ENCODE measurements at places on chromosomes 6 and 20.
A peak's percentile ranks its signal among the peaks of the same experiment; 100 is the strongest.

DNA sequence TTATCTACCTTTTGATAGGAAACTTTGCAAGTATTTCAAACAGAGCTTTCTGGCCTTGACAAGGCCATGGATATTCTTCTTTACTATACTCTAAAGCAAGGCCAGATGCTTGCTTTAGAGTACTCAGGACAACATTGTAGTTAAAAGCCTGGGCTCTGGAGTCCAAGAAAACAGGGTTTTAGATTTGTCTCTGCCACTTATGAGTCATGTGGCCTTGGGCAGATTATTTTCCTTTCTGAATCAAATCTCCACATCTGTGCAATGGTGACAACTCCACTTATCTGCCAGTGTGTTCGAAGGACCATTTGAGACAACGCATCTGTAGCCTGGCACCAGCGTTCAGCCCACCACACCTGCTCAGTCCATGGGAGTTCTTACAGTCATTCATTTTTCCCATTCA lies 265.9 kb upstream of the RIN2 start:
- DNase-seq: no peak
- no peak overlapping the region for H3K4me3 ChIP-seq
- no peaks in the 10 kb centered on the region for H3K27me3 ChIP-seq
- no peaks in the 10 kb centered on the region for H3K36me3 ChIP-seq
- H3K27ac ChIP-seq: no peak overlapping the region

- no peaks in the 10 kb centered on the region for H3K36me3 ChIP-seq
- H3K27ac ChIP-seq: no peak overlapping the region
- no peak overlapping the region for H3K4me3 ChIP-seq
- no peak for DNase-seq
Measured at GRCh38 chr6:90811596-90812226, 224.8 kb upstream of the MAP3K7 start.

DNA sequence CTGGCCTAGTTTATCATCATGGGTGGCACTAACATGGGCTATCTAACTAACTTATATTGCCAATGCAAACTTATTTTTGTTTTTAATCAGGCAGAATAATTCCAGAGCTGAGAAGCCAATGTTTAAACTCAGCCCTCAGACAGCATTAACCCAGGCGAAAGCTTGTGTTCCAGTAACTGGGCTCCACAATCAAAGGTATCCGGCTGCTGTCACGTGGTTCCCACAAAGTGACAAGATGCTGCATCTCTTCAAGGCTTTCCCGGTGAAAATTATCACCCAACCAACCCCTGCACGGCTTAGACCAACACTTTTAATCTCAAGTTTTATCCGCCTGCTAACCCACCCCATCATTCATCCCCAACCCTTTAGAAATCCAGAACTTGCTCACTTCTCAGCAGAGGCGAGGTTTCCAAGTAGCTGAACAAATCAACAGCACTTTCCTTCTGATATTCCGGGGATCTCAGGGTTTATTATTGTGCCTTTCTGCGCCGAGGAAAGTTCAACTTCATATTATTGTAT lies 885 bp downstream of the MTCL3 start:
- H3K4me1 ChIP-seq: peaks cover 27% of the 10 kb centered on the region
- H3K27me3 ChIP-seq: peaks cover 57% of the 10 kb centered on the region
- no peaks in the 10 kb centered on the region for H3K36me3 ChIP-seq

DNA sequence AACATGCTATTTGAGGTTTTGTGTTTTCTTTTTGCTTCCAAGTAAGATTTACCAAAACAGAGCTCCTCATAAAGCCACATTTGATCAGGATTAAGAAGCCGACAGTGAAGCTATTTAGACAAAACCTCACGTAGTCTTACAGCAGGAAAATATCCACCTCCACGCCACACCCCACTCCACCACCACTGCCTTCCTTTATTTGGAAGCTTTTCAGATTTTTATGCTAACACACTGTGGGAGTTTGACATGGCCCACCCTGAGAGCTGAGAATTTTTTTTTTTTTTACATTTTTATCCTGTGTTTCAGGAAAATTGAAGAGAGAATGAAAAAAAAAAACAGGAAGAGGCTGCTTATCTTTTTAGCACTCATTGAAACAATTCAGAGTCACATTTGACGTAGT lies 104.8 kb upstream of the MC3R start:
- H3K4me3 ChIP-seq: no peak overlapping the region
- H3K27ac ChIP-seq: no peak overlapping the region
- H3K27me3 ChIP-seq: no peaks in the 10 kb centered on the region
- H3K36me3 ChIP-seq: no peaks in the 10 kb centered on the region
- DNase-seq: no peak

DNA sequence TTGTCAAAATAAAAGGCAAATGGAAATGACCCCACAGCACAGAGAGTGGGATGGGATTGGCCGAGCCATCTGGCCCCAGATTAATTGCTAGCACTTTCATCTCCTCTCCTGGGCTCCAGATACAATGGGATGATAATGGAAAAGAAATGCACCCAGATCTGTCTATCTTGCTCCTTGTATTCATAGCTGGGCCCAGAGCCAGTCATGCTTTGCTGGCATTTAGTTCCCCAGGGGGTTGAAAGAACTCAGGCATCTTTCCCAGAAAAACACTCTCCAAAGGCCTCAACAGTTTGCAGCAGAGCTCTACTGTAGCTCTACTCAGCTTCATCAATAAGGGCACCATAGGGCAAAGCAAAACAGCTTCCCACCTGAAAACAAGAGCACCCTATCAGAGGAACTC lies 116.0 kb upstream of the FOXA2 start:
- H3K4me1 ChIP-seq: no peaks in the 10 kb centered on the region
- H3K27me3 ChIP-seq: no peaks in the 10 kb centered on the region
- no peak overlapping the region for H3K4me3 ChIP-seq

DNA sequence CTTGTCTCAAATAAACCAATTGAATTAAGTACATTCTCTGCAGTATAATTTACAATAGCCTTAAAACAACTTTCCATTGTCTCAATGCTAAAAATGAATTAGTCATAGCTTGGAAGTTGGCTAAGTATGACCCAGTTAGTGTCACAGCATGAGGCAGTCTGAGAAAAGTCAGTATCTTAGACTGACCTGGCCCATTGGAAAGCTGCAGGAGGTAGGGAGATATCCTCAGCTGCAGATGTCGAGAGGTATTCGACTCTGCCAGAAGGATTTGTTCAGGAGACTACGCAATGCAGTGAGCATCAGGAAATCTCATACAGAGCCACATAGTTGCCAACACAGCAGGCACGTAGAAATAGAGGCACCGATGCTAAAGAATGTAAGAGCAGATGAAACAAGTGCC lies 350.9 kb upstream of the NRSN1 start:
- H3K36me3 ChIP-seq: no peaks in the 10 kb centered on the region
- H3K27me3 ChIP-seq: no peaks in the 10 kb centered on the region
- no peaks in the 10 kb centered on the region for H3K4me1 ChIP-seq
- DNase-seq: no peak
- no peak overlapping the region for H3K4me3 ChIP-seq

DNA sequence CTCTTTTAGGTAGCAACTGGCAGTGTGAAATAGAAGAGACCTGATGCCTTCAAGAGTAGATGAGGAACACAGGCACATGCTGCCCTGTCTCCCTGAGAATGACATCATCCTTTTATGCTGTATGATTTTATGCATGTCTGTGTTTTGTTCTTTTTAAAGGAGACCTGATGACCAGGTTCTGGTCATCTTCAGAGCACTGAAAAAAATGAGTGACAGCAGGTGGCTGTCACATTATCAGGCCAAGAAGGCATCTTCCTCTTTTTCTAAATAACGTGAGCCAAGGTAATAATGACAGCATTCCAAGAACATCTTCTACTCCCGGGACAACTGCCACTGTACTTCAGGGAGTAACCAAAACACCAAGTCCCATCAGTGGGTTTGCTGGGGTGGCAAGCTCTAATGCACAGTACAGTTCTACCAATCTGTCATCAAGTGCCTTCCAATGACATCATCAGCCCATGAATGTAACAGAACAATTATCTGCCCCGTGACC lies 28.9 kb downstream of the CNKSR3 start:
- H3K27ac ChIP-seq: peak overlapping the region; percentile 87
- no peak overlapping the region for H3K4me3 ChIP-seq
- no peaks in the 10 kb centered on the region for H3K36me3 ChIP-seq
- no peak for DNase-seq

DNA sequence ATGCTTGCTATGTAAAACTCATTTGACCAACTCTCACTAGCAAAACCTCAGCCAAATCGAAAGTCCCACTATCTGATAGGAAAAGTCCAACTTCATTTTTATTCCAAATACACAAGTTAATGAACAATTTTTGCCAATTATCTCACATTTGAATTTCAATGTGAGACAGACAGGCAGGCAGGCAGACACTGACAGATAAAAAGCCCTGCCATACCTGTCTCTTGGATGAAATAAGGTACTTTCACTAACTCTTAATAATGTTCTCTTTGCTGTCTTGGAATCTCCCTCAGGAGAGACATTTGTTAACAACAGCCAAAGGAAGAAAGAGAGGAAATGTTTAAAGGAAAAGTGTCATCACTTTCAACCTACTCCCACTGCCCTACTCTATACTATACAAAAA lies 82.0 kb downstream of the RNGTT start:
- H3K27me3 ChIP-seq: no peaks in the 10 kb centered on the region
- no peak overlapping the region for H3K4me3 ChIP-seq
- H3K27ac ChIP-seq: no peak overlapping the region
- H3K36me3 ChIP-seq: no peaks in the 10 kb centered on the region
- no peak for DNase-seq

DNA sequence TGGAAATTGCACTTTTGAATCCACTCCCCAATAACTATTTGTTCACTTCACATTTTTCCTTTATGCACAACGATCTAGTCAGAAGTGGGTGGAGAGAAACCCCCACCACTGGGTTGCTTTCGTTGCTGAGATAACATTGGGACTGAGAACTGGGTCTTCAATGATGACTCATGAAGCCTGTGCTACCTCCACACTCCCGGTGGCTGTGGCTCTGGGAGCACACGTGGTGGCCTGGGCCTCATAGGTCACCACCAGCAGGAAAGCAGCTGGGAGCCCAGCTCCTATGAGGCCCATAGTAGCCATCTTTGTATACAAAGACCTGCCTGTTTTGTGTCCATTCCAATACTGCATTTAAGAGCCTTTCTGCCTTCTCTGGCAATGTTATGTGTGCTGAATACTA lies 178.0 kb upstream of the SASH1 start:
- H3K27ac ChIP-seq: no peak overlapping the region
- no peaks in the 10 kb centered on the region for H3K36me3 ChIP-seq
- no peak overlapping the region for H3K4me3 ChIP-seq
- H3K27me3 ChIP-seq: no peaks in the 10 kb centered on the region
- no peaks in the 10 kb centered on the region for H3K4me1 ChIP-seq

GRCh38 chr20:48463916-48464315 lies 363.9 kb downstream of the PREX1 start:
- H3K27me3 ChIP-seq: no peaks in the 10 kb centered on the region
- H3K4me3 ChIP-seq: no peak overlapping the region
- peak; percentile 33 for DNase-seq
- no peaks in the 10 kb centered on the region for H3K36me3 ChIP-seq
- H3K4me1 ChIP-seq: no peaks in the 10 kb centered on the region

GRCh38 chr6:149440735-149441671 lies 40.9 kb downstream of the SUMO4 start:
- no peak overlapping the region for H3K4me3 ChIP-seq
- no peaks in the 10 kb centered on the region for H3K27me3 ChIP-seq
- no peak for DNase-seq
- no peaks in the 10 kb centered on the region for H3K4me1 ChIP-seq

DNA sequence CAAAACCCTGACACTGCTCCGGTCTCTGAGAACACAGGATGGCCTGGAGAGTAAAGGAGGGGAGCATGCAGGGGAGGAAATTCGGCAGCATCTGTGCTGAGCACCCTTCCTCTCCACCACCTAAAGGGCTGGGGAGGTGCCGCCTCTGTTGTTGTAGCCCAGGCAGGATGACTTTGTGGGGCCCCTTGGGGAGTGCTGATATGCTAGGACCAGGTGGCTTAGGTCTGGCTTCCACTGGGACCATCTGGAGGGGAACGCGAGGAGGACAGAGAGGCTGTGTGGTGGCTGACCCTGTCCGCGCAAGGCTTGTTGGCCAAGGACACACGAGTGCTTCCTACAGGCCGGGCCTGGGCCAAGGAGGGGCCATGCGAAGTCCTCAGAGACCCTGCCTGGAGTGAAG lies 9.9 kb upstream of the RPS6KA2 start:
- H3K4me1 ChIP-seq: no peaks in the 10 kb centered on the region
- H3K27ac ChIP-seq: no peak overlapping the region
- H3K4me3 ChIP-seq: no peak overlapping the region
- H3K36me3 ChIP-seq: no peaks in the 10 kb centered on the region
- no peaks in the 10 kb centered on the region for H3K27me3 ChIP-seq

GRCh38 chr20:3590164-3590563 lies 73.0 kb downstream of the GFRA4 start:
- peaks cover 26% of the 10 kb centered on the region for H3K36me3 ChIP-seq
- no peak overlapping the region for H3K27ac ChIP-seq
- no peaks in the 10 kb centered on the region for H3K4me1 ChIP-seq

DNA sequence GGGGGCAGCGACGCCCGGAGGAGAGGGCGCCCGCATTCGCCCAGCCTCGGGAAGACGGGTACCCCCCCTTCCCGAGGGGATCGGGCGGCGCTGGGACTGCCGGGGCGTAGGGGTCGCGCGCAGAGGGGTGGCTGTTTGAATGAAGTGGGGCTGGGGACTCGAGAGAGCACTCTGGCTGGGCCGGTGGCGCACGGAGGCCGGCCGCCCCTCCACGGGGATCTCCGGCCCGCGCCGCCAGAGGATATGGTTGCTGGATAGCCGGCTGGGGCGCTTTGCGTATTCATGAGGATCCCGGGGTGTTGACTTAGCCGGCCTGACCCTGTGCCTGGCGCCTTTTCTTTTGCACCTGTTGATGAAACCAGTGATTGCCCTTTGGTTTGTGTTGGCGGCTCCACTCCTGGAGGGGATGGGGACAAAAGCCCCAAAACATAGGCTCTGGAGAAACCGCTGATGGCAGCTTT lies 469 bp downstream of the SYNJ2 start:
- H3K36me3 ChIP-seq: no peaks in the 10 kb centered on the region
- peaks cover 30% of the 10 kb centered on the region for H3K4me1 ChIP-seq
- peak overlapping the region; percentile 80 for H3K4me3 ChIP-seq
- peak overlapping the region; percentile 83 for H3K27ac ChIP-seq

DNA sequence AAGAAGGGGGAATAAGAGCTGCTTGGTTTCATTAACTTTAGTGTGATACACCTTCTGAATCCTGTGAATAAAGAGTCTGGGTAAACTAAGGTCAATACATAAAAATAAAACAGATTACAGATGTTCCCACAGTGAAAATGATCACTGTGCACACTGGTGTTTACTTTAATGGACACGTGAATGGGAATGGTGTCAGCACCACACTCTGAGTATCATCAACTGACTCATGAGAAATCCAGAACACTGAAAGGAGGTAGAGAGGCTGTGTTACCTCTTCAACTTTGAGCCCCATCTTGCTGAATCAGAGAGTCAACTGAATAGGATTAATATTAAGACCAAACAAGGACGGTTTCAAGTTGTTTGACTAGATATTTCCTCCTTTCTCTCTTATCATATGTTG lies 75.0 kb downstream of the ELOVL4 start:
- H3K36me3 ChIP-seq: no peaks in the 10 kb centered on the region
- H3K27ac ChIP-seq: no peak overlapping the region
- no peak overlapping the region for H3K4me3 ChIP-seq
